T follicular helper cell (primary cell): ENCODE measurements at places on chromosomes 11 and 22.

DNA sequence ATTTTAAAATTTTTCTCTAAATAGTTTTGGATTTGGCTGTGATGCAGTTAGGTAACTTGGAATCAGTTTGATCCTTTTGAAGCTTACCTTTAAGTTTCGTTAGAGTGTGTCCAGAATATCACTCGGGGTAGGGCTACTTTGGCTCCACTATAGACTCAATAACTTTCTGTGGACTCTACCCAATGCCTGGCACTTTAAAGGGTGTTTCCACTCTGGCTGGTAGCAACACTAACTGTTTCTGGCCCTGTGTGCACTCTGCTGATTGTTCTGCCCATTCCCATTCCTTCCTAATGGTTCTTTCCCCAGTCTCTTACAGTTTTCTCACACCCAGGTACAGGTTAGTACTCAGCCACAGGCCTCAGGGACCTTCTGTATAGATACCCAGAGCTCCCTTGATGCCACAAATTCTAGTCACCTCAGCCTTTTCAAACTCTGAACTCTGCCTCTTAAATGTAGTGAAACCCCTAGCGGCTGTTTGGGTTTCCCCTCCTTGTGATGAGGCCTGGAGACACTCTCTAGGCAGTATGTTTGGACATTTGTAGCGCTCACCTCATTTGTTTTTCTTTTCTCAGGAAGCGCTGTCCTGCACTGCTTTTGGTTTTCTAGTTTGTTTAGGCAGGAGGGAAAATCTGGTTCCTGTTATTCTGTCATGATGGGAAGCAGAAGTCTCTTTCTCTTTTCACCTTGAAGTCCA is 16.8 kb downstream of the CUL5 start:
- DNase-seq = no peak

GRCh38 chr22:30695351-30695851 is 727 bp downstream of the OSBP2 start:
- no peak for DNase-seq

DNA sequence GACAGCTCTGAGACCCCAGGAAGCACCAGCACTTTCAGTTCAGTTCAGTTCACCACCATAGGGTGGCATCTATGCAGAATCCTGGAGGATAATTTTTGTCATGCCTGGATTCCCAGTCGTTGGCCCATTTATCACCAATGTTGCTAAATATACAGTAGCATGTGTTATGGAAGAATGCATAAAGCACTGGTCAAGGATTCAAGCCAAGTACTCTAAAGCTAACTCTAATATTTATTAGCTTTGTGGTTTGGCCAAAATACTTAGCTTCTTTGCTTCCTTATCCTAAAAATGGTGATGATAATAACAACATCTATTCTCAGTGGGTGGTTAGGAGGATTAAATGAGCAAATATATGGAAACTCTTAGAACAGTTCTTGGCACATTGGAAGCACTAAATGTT is 294.7 kb upstream of the ZC3H12C start:
- DNase-seq = no peak

GRCh38 chr11:73240190-73240781 is 22.2 kb downstream of the P2RY2 start:
- DNase-seq = no peak

GRCh38 chr11:67776852-67777520 is 102.6 kb upstream of the ALDH3B2 start:
- no peak for DNase-seq

DNA sequence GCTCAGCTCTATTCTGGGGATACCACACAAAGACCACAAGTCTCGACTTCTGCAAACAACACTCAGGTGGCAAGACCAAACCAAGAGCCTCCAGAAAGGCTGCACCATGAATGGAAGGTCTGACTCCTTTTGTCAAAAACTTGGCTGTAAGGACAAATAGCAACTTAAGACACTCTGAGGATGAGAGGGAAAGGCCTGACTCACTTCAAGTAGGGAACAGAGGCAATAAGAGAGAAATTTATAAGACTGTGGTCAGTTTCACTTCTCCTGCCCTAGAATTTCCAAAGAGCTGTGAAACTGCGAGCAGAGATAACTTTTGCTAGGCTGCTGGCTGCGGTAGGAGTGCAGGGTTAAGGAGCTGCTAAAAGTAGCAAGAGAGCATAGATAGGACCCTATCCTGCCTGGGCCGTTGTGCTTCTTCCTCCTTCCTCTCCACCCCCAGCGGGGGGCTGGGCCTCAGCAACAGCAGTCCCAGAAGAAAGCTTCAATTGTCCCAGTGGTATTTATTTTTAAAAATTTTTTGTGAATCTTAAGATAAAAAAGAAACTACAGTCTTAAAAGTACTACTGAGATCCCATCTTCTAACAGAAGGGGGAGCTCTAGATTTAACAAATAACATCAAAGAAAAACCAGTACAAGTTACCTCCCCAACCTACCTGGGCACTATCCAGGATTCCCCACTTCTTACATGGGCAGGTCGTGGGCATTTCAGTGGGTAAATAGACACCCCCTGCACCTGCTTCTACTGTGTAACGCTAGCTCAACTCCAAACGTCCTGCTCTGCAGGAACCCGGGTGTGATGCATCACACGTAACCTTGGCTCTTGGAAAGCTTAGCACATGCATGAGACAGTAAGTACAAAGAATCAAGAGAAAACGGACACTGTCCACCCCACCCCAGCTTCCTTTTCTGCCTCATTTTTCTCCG is 66.4 kb downstream of the SGSM3 start:
- no peak for DNase-seq

DNA sequence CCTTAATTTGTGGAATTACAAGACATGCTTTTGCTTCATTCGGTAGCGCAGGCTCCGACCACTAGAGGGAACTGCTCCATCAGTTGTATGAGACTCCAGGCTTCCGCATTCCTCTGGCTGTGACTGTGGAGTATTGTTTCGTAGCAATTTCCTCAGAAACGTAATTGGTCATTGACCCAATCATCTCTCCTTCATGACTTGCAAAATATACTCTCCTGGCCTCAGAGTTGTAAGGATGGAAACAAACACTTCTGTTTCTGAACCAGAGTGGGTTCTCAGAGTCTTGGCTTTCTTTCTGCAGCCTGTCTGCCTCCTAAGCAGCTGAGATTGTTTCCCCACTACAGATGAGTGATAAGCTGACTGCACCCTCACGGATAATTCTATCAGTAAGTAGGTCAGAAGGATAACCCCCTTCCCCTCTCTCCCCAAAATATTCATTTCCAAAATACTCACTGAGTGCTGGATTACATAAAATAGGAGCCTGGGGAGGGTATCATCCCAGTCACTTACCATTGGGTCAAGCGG is 146.8 kb upstream of the ZC3H12C start:
- DNase-seq = peak; percentile 2

- DNase-seq = no peak
These were observed 216.9 kb downstream of the CADM1 start for GRCh38 chr11:115287266-115287665.

GRCh38 chr11:12785901-12786300 is 111.7 kb downstream of the TEAD1 start:
- no peak for DNase-seq

GRCh38 chr22:26330971-26331625 is 98.0 kb upstream of the ASPHD2 start:
- peak; percentile 33 for DNase-seq
